ENCODE measurements at places on chromosomes 5 and 9.

- no peak for DNase-seq
Measured at GRCh38 chr9:91658513-91659105, 235.0 kb upstream of the NFIL3 start.

DNA sequence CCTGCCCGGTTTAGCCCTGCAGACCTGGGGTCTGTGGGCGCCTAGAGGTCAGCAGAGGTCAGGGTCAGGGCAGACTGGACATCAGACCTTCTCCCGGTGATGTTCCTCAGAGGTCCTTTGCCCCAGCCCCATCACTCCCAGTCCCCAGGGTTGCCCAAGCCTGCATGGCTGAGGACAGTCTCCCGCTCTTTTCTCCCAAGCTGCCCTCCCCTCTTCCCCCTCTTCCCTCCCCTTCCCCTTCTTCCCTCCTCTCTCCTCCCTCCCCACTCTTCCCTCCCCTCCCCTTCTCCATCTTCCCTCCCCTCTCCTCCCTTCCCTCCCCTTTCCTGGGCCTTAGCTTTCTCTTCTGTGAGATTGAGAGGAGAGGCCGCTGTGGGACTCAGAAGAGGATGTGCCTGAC lies 10.4 kb downstream of the LHX3 start:
- peak; percentile 90 for DNase-seq

DNA sequence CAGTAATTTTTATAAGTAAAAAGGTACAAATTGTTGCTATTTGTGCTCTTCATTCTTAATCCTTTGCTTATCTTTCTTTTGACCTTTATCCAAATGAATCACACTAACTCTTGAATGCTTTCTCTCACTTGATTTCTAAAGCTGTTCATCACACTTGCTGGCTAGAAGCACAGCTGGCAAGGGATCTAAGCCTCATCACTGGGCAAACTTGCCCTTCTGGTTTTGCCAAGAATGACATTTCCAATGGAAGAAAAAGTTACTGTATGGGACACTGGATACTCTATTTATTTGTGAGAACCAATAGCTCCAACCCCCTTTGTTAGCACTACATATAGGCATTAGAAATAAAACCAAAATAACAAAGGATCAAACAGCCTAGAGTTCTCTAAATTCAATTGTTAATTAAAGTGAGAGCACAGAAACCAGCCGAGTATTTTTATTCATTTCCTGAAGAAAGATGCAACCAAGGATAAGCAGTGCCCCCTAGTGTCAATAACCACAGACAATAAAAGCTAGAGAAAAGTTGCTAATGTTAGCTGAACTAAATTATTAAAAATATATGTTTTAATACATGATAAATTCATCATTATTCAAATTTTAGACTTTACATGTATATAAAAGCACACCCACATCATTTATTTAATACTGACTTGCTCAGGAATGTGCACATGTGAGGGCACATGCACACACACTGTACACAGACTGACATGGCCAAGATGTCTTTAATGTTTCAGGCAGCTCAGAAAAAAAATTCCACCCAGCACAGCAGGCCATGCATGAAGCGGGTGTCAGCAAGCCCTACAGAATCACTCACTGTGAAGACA lies 59.8 kb upstream of the POU5F2 start:
- peak; percentile 21 for DNase-seq

GRCh38 chr9:22548625-22549024 lies 102.0 kb downstream of the DMRTA1 start:
- DNase-seq = no peak

DNA sequence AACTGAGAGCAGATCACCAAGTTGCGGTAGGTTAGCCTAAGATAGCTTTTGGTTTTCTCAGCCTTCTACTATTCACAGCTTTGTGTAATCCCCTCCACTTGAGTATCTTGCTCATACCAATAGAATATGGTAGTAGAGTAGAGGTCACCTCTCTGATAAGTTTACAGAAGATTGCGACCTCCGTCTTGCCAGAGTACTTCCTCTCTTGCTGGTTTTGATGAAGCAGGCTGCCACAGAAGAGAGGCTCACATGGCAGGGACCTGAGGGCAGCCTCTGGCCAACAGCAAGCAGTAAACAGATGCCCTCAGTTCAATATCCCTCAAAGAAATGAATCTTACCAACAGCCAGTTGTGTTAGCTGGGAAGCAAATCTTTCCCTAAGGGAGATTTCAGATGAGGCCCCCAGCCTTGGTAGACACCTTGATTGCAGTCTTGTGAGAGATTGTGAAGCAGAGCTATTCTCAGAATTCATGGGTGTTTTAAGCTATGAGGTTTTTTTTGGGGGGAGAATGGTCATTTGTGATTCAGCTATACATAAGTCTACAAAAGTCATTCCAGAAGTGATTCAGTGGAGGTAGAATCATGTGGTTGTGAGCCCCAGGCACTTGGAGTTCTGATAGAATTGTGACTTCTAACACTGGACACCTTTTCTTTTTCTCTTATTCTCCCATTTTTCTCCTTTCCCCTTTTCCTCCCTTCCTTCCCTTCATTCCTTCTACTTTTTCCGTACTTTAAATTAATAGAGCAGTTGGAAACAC lies 22.7 kb upstream of the CDKN2B start:
- no peak for DNase-seq

- no peak for DNase-seq
Measured at GRCh38 chr5:4613440-4613839, 526.7 kb upstream of the ADAMTS16 start.

DNA sequence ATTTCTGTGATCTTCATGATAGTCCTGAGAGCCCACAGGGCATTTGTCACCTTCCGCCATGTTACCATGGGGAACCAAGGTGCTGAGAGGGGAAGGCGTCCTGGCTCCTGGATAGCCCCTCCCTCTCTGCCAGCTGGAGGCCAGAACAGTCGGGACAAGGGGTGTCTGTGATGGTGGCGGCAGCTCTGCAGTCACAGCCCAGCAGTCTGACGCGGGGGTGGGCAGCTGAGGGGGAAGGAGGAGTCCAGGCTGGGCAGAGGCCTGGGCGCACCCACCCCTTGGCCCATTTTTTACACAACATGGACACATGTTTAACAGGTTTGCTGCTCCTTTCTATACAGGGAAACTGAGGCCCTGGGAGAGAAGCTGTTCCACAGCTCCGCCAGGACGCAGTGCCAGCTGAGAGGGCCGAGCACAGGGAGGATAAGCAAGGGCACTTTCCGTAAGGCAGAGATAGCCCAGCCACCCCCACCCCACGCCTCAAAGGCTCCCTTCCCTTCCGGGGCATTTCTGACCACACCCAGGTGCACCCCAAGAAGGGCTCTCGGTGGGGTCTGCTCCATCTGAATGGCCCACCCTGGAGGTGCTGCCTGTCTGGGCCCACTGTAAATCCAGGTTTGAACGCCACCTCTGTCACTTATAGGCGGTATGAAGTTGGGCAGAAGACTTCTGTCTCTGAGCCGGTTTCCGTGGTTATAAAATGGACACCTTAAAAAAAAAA lies 17.1 kb downstream of the LRRC8A start:
- DNase-seq = no peak

All from WERI-Rb-1 (cell line).